Urothelium cell line (cell line): ENCODE measurements at places on chromosomes 4 and X.

DNA sequence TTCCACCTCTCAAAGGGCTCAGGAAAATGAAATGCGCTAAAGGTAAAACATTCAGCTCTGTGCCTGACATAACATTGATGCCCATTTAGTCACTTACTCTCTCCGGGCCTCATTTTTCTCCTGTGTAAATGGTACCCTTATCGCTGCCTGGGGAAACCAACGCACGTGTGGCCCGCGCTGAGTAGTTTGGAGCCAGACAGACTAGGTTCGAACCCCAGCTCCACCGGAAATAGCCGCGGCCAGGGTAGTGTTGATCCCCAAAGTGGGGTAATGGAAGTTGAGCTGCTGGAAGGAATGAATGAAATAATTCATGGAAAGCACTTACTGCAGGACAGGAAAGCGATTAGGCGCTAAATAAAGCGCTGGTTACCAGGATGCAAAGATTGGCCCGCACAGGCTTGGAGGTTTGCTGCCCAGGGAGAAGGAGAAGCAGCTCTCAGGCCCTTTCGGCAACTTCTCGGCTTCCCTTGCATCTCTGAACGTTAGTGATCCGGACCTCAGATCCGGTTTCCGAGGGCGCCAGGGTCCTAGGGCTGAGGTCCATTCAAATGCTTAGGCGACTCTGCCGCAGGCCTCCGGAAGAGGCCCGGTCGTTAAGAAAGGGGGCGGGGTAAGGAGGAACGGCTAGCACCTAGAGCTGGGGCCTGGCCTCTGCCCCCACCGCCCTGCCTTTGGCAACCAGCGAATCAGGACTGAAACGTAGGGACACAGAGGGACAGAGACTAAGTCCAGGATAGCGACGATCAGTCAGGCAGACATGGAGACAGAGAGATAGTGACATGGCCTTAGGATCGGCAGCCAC, 13.3 kb downstream of the NKX3-2 start:
- DNase-seq: no peak

DNA sequence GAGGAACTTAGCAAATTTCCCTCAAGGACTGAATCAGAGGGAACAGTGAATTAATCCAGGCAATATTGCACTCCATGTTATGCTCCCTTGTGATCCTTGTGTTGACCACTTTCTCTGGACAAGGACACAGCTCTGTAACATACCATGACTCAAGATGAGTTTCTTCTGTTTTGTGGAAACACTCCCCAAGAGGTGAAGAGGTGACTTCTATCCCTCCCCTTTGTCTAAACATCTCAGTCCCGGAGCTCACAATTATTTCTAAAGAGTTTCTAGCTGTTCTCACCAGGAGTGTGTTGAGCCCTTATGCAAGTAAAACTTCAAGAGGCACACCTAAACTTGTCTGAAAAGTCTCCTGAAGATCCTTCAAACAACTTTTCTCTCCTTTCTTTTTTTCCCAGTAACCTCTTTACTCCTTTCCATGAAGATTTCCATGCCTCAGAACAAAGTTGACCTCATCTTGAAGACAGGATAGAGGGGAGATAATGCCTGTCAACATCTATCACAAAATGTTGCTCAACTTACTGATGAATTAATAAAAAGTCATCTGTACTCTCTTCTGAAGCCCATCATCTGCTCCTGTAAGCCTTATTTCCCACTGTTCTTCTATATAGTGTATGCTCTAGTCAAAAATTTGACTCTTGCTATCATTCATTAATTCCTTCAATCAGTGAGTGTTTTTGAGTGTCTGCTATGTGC, 429.1 kb downstream of the SPRY1 start:
- no peak for DNase-seq

- no peak for DNase-seq
These were observed 29.9 kb downstream of the TBL1X start for GRCh38 chrX:9494771-9495170.

DNA sequence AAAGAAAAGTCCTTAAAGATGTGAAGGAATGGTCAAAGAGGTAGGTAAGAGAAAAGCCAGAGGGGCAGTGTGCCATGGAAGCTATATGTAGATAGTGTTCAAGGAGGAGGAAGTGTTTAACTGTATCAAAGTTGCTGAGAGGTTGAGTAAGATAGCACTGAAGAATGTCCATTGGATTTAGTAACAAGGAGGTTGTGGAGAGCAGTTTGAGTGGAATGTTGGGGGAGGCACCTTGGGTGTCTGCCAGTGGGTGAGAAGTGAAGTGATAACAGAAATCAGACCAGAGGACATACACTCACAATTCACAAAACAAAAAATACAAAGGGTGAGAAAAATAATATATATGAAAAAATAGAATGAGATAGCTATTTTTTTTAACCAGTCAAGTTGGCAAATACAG, 121.3 kb upstream of the AMOT start:
- DNase-seq: no peak

DNA sequence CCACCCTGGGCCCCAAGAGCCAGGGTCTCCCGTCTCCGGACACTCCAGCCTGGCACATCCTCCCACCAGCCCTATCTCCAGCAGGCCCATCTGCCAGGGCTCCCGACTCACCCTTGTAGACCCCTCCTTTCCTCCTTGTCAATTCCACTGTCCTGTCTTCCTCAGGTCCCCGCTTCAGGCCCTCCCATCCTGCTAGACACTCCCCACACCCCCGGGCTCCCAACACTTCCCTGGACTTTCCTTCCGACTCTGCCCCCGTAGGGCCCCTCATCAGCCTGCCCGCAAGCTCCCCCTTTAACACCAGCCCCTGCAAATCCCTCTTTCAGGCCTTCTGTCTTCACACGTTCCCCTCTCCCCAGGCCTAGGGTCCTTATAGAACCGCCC, 1.1 kb downstream of the PRAF2 start:
- no peak for DNase-seq

- DNase-seq: no peak
These were observed 24.4 kb upstream of the ZFX start for GRCh38 chrX:24125028-24125612.

GRCh38 chrX:120769576-120770341, 105.9 kb downstream of the CT47B1 start:
- peak; percentile 6 for DNase-seq
